ENCODE measurements at places on chromosomes 4 and X. TPM values are rescaled to one million over a fixed set of nuclear protein-coding genes. Genes with fewer than 3 reads are reported as not detected.

Gene MFAP3L
- total RNA-seq, result 0.12 TPM

Gene RASL11B
- 2.2 TPM for total RNA-seq

Gene FAM149A
- total RNA-seq, result 0.33 TPM

Gene TMEM150C
- total RNA-seq, result not detected

Gene IL3RA
- 3.4 TPM for total RNA-seq

Gene RS1
- total RNA-seq, result not detected

Gene STBD1
- total RNA-seq, result 0.35 TPM

Gene SH2D1A
- total RNA-seq, result 51.7 TPM

Gene AKAP14
- total RNA-seq, result not detected

Gene TNIP3
- total RNA-seq, result 18.9 TPM

Gene MAGEA9B
- not detected for total RNA-seq

Gene RBM46
- total RNA-seq, result not detected

Gene CFI
- not detected for total RNA-seq

Gene CT45A3
- total RNA-seq, result not detected

Gene FRG2
- not detected for total RNA-seq

Gene ADH1B
- total RNA-seq, result not detected

Gene VSIG4
- total RNA-seq, result not detected

Gene HTR2C
- not detected for total RNA-seq

Gene PLS3
- 5.1 TPM for total RNA-seq

Gene SPANXN3
- not detected for total RNA-seq

Gene PROM1
- not detected for total RNA-seq

Gene CD99
- total RNA-seq, result 371 TPM

Gene VCX3B
- total RNA-seq, result not detected

Gene CT83
- total RNA-seq, result not detected

Gene NHSL2
- 0.07 TPM for total RNA-seq

Gene SORBS2
- total RNA-seq, result not detected

Gene TCEANC
- total RNA-seq, result 4.2 TPM

Gene AKAP4
- total RNA-seq, result not detected

Gene PTCHD1
- total RNA-seq, result not detected

Gene F11
- total RNA-seq, result not detected

Gene F8A2
- not detected for total RNA-seq

Gene MED14
- 48.2 TPM for total RNA-seq

Gene DRD5
- not detected for total RNA-seq

Gene EIF1AX
- total RNA-seq, result 112 TPM

Gene MSX1
- total RNA-seq, result not detected

Gene ATP10D
- total RNA-seq, result 0.71 TPM

Gene ATP2B3
- total RNA-seq, result not detected

Gene TMPRSS11D
- total RNA-seq, result not detected

Gene GPRIN3
- 26.8 TPM for total RNA-seq

Gene ZFP92
- 1.7 TPM for total RNA-seq

Gene MUC7
- total RNA-seq, result not detected

Gene FAAH2
- total RNA-seq, result 4.0 TPM

Gene AMOT
- total RNA-seq, result 2.5 TPM

Gene DUSP21
- total RNA-seq, result not detected

Gene PLK4
- total RNA-seq, result 44.7 TPM

Gene SASH3
- total RNA-seq, result 115 TPM

Gene DACH2
- total RNA-seq, result not detected

Gene MSANTD1
- 0.62 TPM for total RNA-seq

Gene CLTRN
- 0.33 TPM for total RNA-seq

Gene FRMD7
- not detected for total RNA-seq

Gene VCX3A
- total RNA-seq, result not detected

Gene PNCK
- total RNA-seq, result 0.36 TPM

Gene SPANXD
- not detected for total RNA-seq

Gene BANK1
- not detected for total RNA-seq

Gene CD38
- 89.6 TPM for total RNA-seq

Gene CT45A6
- not detected for total RNA-seq
